Neural progenitor cell (in vitro differentiated cells): ENCODE measurements at places on chromosomes 2 and 18. TPM values are rescaled to one million over a fixed set of nuclear protein-coding genes. Genes with fewer than 3 reads are reported as not detected.

DNA sequence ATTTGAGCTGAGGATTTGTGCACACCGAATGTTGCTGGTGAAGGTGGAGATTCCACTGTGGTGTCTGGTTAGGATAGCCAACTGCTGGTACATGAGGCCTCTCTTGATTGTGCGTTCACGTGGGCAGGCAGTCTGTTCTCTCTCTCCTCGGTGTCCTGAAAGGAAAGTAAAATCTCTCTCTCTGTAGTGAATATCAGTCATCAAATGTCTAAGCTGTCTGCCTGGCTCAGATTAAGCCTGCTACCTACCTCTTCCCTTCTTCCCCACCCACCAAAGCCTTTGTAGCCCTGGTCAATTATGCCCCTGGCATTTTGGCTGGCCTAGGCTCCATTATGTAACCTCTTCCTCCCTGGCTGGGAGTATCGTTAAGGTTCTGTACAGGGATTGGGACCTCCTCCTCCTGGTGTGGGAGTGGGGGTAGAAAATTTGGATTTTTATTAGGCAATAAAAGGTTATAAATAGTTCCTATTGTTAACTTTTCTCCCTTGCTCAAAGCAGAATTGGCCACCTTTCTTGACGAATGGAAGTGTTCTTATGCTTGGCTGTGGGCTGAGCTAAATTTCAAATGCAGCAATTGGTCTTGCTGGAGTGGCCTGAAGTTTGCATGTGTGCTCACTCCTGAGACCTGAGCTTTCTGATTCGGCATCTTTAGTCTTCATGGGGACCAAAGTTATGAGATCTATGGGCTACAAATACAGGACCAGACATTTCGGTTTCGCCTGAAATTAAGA is 148.8 kb downstream of the WDSUB1 start:
- H3K4me1 ChIP-seq, result peaks cover 27% of the 10 kb centered on the region
- no peaks in the 10 kb centered on the region for H3K27me3 ChIP-seq
- H3K36me3 ChIP-seq, result no peaks in the 10 kb centered on the region

DNA sequence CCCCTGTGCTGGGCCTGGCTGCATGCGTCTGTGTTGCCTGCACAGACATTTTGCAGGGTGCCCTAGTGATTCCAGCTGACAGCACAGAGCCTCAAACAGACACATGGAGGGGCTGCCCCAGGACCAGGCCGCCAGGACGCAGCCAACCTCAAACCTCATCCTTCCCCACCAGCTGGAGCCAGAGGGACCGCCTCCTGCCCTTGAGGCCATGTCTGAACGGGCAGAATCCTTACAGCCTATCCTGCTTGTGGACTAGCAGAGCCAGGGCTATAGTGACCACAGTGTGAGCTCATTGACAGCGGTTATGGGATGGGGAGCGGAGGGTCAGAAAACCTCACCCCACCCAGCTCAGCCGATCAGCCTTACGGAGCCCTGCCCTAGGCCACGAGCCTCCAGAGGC is 22.4 kb downstream of the ODC1 start:
- H3K27me3 ChIP-seq, result no peaks in the 10 kb centered on the region
- no peak overlapping the region for H3K27ac ChIP-seq
- H3K4me1 ChIP-seq, result peaks cover 13% of the 10 kb centered on the region
- DNase-seq, result no peak

The CROCC2 gene
- not detected in 2 replicates for total RNA-seq

DNA sequence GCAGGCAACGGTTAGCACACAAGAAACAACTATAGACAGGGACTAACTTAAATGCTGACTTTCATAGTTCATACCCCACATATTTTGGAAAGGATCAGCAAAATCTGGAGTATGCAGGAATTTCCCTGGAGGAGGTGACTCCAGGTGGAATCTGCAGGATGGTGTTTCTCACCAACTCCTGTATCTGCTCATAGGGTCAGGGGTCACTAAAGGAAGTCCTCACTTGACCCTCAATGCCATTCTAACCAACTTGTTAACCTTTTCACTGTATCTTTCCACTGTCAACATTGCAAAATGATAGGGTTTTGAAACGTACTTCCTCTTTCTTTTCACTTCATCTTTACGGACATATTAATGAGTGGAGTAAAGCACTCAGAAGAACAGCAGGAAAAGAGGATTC is 207.0 kb upstream of the CXCR4 start:
- no peaks in the 10 kb centered on the region for H3K27me3 ChIP-seq
- no peak overlapping the region for H3K4me3 ChIP-seq
- no peaks in the 10 kb centered on the region for H3K36me3 ChIP-seq
- H3K27ac ChIP-seq, result no peak overlapping the region
- DNase-seq, result no peak

The FANCL gene
- total RNA-seq, result 112 and 189 TPM in 2 replicates
